ENCODE measurements at places on chromosomes 7 and 10.

GRCh38 chr7:124413029-124413428 lies 352.6 kb downstream of the GPR37 start:
- no peak for DNase-seq

DNA sequence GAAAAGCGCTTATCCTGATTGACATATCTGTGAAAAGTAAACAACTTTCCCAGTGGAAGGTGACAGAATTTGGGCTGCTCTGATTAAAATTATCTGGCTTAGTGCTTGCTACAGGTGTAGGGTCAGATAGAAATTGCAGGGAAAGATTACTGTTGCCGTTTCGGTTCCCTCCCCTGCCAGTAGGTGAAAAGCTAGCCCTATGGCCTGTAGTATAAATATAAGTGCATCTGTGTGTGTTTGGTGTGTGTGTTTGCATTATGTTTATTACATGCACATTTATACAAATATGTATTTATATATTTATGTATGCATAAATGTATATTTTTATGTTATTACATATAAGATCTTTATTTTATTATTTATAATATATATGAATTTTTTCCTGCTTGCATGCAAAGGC lies 72.3 kb upstream of the VOPP1 start:
- no peak for DNase-seq

GRCh38 chr10:69952821-69953221 lies 99.8 kb upstream of the MACROH2A2 start:
- no peak for DNase-seq

DNA sequence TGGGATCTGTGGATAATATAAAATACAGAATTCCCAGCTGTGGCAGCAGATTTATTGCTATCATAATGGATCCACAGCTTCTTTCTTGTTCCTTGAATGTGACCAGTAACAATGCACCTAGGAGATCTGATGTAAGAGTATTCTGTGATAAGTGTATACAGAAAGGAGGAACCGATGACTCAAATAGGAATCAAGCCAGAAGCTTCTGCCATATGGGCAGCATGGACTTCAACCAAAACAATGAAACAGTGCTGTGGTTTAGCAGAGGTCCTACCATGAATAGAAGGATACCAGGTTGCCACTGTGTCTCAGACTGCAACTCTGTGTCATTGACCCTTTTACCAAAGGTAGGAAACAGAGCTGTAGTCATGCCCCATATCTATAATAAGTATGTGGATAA lies 81.8 kb downstream of the PTPRZ1 start:
- DNase-seq: no peak

- DNase-seq: peak; percentile 52
Measured at GRCh38 chr10:98255146-98255877, 12.7 kb downstream of the LOXL4 start.
